Thoracic aorta (tissue), 2 donors: ENCODE measurements at places on chromosomes 1 and 21. TPM values are rescaled to one million over a fixed set of nuclear protein-coding genes. Genes with fewer than 3 reads are reported as not detected.

GSTM1 gene
- total RNA-seq: not detected

DESI2 gene
- 52.8 TPM for total RNA-seq

OLFML3 gene
- total RNA-seq: 63.9 TPM

TENT5C gene
- 5.4 TPM for total RNA-seq

NIBAN1 gene
- total RNA-seq: 215 TPM

VWA5B1 gene
- total RNA-seq: not detected

INSRR gene
- total RNA-seq: not detected

SMCP gene
- not detected for total RNA-seq

GRCh38 chr1:9753121-9753531, 70.6 kb downstream of the CLSTN1 start:
- peaks cover 8% of the 10 kb centered on the region for H3K36me3 ChIP-seq
- H3K4me1 ChIP-seq: no peaks in the 10 kb centered on the region
- H3K27me3 ChIP-seq: no peaks in the 10 kb centered on the region
- H3K4me3 ChIP-seq: no peak overlapping the region

DNA sequence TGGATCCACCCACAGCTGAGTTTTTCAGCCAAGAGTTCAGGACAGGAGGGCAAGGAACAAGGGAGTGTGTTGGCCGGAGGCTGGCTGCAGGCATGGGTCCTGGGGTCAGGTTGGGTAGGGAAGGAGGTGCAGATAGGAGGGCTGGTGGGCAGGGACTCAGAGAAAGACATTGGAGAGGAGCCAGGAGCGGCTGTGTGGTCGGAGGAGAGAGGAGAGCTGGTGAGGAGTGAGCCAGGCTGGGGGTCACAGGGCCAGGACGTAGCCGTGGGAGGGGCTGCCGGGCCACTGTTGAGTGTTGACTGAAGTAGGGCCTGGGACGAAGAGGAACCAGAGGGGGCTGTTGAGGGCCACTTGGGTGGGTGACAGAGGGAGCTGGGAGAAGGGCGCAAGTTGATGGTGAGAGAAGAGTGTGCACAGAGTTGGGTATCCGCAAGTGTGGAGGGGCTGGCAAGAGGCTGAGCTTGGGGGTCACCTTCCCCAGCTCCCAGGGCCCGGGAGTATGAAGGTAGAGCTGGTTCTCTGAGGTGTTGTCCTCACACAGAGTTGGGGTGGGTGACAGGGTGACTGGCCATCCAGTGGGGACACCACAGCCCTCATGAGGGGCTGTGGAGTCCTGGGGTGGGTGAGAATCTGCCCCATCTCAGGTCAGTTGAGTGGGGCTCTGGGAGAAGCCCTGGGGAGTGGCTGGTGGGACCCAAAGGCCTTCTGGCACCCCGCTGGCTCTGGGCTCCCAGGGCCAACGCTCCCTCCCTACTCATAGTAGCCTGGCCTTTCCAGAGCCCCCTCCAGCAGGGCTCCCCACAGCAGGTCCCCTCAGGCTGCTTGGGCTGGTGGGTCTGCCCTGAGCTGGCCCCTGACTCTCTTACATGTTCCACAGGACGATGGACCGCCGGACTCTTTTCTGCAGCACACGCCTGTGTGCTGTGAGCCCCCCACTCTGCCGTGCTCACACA, 21.9 kb downstream of the PODN start:
- H3K36me3 ChIP-seq: peaks cover 3% of the 10 kb centered on the region
- H3K4me3 ChIP-seq: no peak overlapping the region
- no peak overlapping the region for H3K27ac ChIP-seq
- no peaks in the 10 kb centered on the region for H3K27me3 ChIP-seq
- no peaks in the 10 kb centered on the region for H3K4me1 ChIP-seq

DNA sequence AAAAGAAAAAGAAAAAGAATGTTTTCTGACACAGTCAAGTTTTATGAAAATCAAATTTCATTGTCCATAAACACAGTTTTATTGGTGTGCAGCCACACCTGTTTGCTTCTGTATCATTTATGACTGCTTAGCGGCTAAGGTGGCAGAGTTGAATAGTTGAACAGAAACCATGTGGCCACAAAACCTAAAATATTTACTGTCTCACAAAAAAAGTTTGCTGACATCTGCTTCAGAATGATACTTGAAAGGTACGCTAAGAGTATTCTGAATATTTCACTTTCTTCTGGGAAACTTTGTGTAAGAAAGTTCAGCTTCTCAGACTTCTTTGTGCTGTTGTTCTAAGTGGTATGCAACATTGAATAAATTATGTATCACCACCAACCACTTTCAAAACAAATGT, 6.2 kb downstream of the KCNK1 start:
- H3K27me3 ChIP-seq: no peaks in the 10 kb centered on the region
- no peak overlapping the region for H3K4me3 ChIP-seq
- no peak for DNase-seq
- no peaks in the 10 kb centered on the region for H3K36me3 ChIP-seq
- peaks cover 12% of the 10 kb centered on the region for H3K4me1 ChIP-seq

- no peak overlapping the region for H3K27ac ChIP-seq
- no peaks in the 10 kb centered on the region for H3K4me1 ChIP-seq
- no peaks in the 10 kb centered on the region for H3K36me3 ChIP-seq
- no peak overlapping the region for H3K4me3 ChIP-seq
Measured at GRCh38 chr1:221022331-221022730, 143.1 kb downstream of the HLX start.

GRCh38 chr1:160107512-160107911, 8.0 kb upstream of the ATP1A2 start:
- peaks cover 6% of the 10 kb centered on the region for H3K4me1 ChIP-seq
- H3K4me3 ChIP-seq: no peak overlapping the region
- no peak for DNase-seq
- no peaks in the 10 kb centered on the region for H3K36me3 ChIP-seq

GRCh38 chr1:91282695-91283420, 121.8 kb downstream of the HFM1 start:
- no peaks in the 10 kb centered on the region for H3K36me3 ChIP-seq
- no peak overlapping the region for H3K27ac ChIP-seq
- no peak for DNase-seq
- H3K4me1 ChIP-seq: no peaks in the 10 kb centered on the region
- no peaks in the 10 kb centered on the region for H3K27me3 ChIP-seq
- H3K4me3 ChIP-seq: peak overlapping the region; percentile 45

DNA sequence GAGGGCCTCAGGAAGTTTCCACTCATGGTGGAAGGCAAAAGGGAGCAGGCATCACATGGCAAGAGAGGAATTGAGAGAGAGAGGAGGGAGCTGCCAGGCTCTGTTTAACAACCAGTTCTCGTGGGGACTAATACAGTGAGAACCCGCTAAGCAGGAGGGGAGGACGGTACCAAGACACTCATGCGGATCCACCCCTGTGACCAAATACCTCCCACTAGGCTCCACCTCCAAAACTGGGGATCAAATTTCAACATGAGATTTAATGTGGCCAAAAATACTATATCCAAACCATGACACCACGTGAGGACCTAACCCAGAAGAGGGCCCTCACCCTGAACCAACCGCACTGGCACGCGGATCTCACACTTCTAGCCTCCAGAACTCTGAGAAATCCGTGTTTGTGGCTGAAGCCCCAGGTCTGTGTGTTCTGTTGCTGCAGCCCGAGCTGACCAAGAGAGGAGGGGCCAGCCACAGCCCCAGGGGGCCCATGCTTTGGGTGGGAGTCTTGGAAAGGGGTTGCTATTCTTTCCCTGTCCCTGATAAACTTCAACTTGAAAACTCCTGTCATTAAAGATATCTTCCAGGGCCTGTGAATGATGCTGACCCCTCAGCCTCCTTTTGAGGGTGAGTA, 32.0 kb downstream of the TRIM67 start:
- H3K27me3 ChIP-seq: no peaks in the 10 kb centered on the region
- DNase-seq: no peak
- no peaks in the 10 kb centered on the region for H3K36me3 ChIP-seq
- no peak overlapping the region for H3K4me3 ChIP-seq
- no peak overlapping the region for H3K27ac ChIP-seq

DNA sequence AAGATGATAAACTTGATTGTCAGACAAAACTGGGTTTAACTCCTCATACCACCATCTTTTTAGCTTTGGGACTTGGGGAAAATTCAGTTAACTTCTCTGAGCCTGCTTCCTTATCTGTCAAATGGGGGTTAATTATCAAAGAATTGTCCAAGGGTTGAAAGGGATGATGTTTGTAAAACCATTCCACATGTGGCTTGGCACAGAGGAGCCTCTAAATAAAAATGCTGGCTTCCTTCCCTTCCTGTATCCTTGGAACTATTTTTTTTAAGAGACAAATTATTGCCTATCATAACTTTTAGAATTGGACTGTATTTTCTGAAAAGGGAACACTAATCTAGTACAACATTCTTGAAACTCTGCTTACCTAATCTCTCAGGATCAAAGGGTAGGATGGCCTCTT, 143.4 kb upstream of the USP24 start:
- no peak overlapping the region for H3K4me3 ChIP-seq
- H3K27ac ChIP-seq: no peak overlapping the region
- no peaks in the 10 kb centered on the region for H3K36me3 ChIP-seq
- no peak for DNase-seq
- H3K4me1 ChIP-seq: no peaks in the 10 kb centered on the region
- H3K27me3 ChIP-seq: no peaks in the 10 kb centered on the region

- no peak for DNase-seq
- peaks cover 36% of the 10 kb centered on the region for H3K4me1 ChIP-seq
- peaks cover 3% of the 10 kb centered on the region for H3K36me3 ChIP-seq
- H3K27me3 ChIP-seq: no peaks in the 10 kb centered on the region
- H3K27ac ChIP-seq: peak overlapping the region; percentile 11
- H3K4me3 ChIP-seq: no peak overlapping the region
Measured at GRCh38 chr1:10056599-10056987, 23.8 kb downstream of the UBE4B start.

GRCh38 chr1:89822999-89823628, 2.3 kb downstream of the LRRC8D start:
- no peak overlapping the region for H3K27ac ChIP-seq
- no peaks in the 10 kb centered on the region for H3K27me3 ChIP-seq
- no peak for DNase-seq
- H3K36me3 ChIP-seq: no peaks in the 10 kb centered on the region

- H3K4me1 ChIP-seq: no peaks in the 10 kb centered on the region
- no peak overlapping the region for H3K27ac ChIP-seq
- H3K4me3 ChIP-seq: no peak overlapping the region
- H3K27me3 ChIP-seq: no peaks in the 10 kb centered on the region
Measured at GRCh38 chr1:86965012-86965826, 50.8 kb downstream of the HS2ST1 start.

GRCh38 chr21:21183092-21183491, 184.9 kb downstream of the NCAM2 start:
- no peaks in the 10 kb centered on the region for H3K4me1 ChIP-seq
- no peak overlapping the region for H3K27ac ChIP-seq
- H3K27me3 ChIP-seq: no peaks in the 10 kb centered on the region
- DNase-seq: no peak
- H3K4me3 ChIP-seq: no peak overlapping the region

- no peaks in the 10 kb centered on the region for H3K36me3 ChIP-seq
- no peaks in the 10 kb centered on the region for H3K27me3 ChIP-seq
- H3K27ac ChIP-seq: peak overlapping the region; percentile 88
- peak overlapping the region; percentile 90 for H3K4me3 ChIP-seq
- peaks cover 19% of the 10 kb centered on the region for H3K4me1 ChIP-seq
- no peak for DNase-seq
Measured at GRCh38 chr1:9825093-9826074, 1.6 kb upstream of the CLSTN1 start.

- peaks cover 7% of the 10 kb centered on the region for H3K36me3 ChIP-seq
- H3K4me3 ChIP-seq: no peak overlapping the region
Measured at GRCh38 chr1:21674957-21675356, 5.8 kb upstream of the RAP1GAP start.

DNA sequence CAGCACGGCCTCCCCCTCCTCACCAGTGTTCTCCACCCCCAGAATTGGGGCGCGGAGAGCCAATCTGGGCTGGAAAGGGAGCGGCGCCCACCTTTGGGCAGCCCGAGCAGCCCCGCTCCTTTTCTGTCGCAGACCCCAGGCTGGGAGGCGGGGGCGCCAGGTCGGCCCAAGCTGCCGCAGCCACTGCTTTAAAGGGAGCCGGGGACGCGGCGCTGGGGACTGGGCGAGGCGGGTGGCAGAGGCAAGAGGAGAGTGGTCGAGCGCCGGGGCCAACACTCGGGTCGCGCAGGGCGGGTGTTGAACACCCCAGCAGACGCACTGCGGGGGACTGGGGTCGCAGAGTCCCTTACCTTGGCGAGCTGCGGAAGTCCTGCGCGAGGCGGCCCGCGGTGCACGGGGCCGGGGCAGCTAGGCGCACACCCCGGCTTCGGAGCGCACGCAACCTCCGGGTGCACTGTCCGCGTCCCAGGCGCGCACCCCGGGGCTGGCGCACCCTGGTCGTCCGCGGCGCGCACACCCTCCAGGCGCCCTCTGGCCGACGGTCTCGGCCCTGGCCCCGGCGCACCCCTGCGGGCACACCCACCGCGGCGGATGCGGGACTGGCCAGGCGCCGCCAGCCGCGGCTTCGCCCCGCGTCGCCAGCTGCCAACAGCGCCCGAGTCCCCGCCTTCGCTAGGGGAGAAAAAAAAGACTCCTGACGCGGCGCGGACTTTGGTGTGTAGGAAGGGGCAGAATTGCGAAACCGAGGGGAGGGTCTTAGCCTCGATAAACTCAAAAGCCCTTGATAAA, at the start of gene KANK4:
KANK4 (minus strand) TSS at position 679 of the 789 bp plus-strand sequence. CDS start 37,870 bp downstream, outside the sequence.
- DNase-seq: no peak
- H3K27me3 ChIP-seq: no peaks in the 10 kb centered on the region

GRCh38 chr1:167676916-167677848, 44.6 kb upstream of the MPZL1 start:
- no peak overlapping the region for H3K27ac ChIP-seq
- H3K4me1 ChIP-seq: peaks cover 22% of the 10 kb centered on the region
- no peak overlapping the region for H3K4me3 ChIP-seq
- no peak for DNase-seq
- H3K27me3 ChIP-seq: no peaks in the 10 kb centered on the region

DNA sequence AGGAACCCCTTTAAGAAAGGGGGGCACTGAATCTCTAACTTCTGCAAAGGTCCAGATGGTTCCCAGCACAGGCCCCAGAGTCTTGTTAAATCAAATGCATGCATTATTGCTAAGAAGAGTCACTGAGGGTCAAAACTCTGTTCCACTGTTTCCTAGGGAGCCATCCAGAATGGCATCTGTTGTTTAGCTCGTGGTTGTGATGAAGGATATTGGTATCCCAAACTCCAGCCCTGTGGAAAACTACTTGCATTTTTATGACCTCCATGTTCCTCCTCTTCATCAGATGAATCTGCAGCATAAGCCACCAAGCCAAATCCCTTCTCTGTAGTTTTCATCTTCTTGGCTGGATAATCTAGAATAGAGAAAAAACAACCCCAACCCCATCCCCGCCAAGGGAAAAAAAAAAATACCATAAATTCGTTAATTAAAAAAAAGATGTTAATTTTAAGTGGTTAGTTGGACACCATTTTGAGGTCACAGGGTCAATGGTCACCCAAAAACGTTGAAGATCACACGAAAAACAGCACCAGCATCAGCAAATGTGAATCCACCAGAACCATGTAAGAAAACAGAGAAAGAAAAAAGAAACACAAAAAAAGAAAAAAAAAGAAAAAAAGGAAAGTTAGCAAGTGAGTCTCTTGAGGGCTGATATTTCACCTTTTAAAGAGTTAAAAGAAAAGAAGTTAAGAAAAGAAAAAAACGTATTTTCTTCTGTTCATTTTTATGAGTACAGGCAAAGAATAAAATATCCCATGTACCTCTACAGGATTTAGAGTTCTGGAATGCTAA, 3.0 kb upstream of the RIT1 start:
- no peak overlapping the region for H3K27ac ChIP-seq
- DNase-seq: no peak
- H3K4me3 ChIP-seq: no peak overlapping the region
- H3K4me1 ChIP-seq: peaks cover 37% of the 10 kb centered on the region
- no peaks in the 10 kb centered on the region for H3K27me3 ChIP-seq

GRCh38 chr1:224183591-224184312, 712 bp downstream of the DEGS1 start:
- peak overlapping the region; percentile 99 for H3K27ac ChIP-seq
- H3K4me3 ChIP-seq: peak overlapping the region; percentile 99
- H3K27me3 ChIP-seq: no peaks in the 10 kb centered on the region
